NCI-H1048 (cell line): ENCODE measurements at places on chromosomes 3 and 15.

DNA sequence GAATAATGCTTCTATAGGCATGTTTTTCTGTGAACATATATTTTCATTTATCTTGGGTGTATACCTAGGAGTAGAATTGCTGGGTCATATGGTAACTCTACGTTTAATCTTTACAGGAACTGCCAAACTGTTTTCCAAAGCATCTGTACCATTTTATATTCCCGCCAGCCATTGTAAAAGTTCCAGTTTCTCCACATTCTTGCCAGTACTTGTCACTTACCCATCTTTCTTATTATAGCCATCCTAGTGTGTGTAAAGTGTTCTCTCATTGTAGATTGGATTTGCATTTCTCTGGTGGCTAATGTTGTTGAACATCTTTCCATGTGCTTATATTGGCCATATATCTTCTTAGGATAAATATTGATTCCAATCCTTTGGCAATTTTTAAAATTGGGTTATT lies 31.2 kb upstream of the CFAP20DC start:
- DNase-seq, result no peak

DNA sequence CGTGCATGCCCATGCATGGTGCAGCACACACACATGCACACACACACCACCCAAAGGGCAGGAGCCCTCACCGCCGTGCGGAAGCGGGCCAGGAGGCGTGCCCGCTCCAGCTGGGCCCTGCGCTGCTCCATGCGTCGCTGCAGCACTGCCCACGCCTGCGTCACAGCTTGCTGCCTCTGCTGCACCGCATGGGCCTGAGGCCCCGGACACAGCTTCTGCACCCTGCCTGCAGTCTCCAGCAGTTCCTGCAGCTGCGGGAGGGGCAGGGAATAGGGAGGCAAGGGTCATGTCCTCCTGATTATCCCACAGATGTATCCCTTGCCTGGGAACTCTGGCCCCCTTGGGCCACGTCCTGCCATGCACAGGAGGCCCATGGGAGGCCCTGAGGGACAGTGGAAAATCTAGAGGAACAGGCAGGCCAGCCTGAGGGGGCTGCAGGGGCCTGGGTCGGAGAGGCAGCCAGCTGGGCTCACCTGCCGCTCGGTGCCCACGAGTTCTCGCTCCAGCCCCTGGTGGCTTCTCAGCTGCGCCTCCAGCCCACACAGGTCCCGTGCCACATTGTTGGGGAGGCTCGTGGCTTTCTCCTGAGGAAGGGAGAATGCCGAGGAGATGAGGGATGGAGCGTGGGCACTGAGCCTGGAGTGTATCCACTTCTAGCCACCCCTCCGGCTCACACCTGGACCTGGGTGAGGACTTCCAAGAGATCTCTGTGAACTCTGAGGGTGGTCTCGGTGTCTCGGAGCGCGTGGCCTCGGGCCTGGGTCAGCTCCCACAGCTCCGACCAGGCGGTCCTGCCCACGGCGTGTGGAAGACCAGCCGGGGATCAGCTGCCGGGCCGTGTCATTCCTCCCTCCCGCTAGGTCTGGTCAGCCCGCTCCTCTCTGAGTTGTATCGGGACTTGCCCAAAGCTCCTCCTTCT lies 23.8 kb downstream of the SPTBN5 start:
- DNase-seq, result no peak

GRCh38 chr15:38720893-38721567 lies 156.4 kb upstream of the RASGRP1 start:
- DNase-seq, result no peak

- no peak for DNase-seq
Measured at GRCh38 chr15:65105038-65105437, 10.0 kb downstream of the UBAP1L start.

DNA sequence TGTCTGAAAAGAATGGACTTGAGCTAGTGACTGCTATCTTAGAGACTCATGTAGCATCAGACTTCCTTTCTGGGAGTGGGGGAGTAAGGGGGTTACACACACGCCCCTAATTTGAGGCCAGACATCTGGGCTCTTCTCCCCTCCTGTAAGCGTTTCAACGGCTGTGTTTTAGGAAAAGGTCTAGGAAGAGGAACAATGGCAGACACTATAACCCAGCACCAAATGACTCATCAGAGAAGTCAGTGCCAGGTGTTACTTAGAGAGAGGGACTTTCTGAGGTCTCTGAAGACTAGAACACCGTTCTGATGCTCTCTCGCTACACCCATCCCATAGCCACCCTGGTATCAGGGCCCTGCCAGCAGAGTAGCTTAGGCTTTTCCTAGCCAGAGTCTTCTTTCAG lies 65.5 kb downstream of the SSUH2 start:
- no peak for DNase-seq

- DNase-seq, result no peak
Measured at GRCh38 chr3:160115387-160115786, 109.8 kb upstream of the C3orf80 start.

DNA sequence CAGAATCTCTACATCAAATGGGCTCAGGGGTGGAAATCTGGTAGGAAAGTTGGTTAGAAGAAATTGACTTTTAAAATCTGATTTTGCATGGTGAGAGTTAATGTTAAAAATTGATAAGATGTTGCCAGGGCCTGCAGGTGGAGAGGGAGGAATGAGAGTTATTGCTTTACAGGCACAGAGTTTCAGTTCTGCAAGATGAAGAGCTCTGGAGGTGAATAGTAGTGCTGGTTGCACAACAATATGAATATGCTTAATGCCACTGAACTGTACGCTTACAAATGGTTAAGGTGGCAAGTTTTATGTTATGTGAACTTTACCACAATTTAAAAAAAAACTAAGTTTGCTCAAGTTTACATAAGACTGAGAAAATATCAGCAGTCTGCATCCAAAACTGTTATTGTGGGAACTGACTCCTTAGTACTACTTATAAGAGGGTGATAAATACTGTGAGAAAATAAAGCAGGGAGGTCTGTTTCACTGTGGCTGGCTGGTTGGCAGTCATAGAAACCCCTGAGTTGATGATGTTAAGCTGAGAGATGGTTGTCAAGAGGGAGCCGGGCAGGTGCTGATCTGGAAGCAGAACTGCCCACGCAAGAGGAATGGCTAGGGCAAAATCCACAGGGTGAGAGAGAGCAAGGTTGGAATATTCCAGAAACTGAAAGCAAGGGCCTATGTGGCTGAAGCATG lies 144.9 kb downstream of the EDEM1 start:
- DNase-seq, result no peak

GRCh38 chr3:71001303-71001830 lies 582.2 kb downstream of the FOXP1 start:
- DNase-seq, result no peak

DNA sequence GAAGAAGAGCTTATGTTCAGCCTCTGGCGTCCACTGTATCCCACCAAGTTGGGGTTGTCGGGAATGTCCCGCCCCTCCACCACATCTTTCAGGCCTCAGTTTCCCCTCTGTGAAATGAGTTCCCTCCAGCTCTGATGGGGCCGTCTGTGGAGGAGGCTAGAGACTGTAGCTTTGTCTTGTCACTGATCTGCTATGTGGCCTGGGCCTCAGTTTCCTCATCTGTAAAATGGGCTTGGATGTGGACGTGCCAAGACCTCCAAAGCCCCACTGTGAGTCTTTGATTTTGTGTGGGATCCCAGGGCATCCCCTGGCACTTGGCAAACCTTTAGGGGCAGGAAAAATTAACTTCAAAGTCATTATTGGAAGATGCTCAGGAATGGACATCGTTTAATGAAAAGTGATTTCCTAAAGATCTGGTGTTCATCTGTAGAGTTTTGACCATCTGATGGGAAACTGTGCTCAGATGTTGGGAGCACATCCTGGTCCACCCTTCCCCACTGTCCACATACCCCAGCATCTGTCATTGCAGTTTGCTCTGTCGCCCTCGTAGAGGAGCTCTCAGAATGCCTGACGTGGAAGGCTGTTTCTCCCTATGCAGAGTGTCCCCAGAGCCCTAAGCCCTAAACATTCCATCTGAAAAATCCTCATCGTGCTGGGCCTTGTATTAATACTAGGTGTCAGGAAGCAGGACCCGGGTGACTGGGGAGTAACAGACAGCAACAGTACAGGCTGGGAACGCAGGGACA lies 28.5 kb downstream of the SLC6A6 start:
- no peak for DNase-seq

GRCh38 chr15:64948916-64949315 lies 37.2 kb downstream of the ANKDD1A start:
- DNase-seq, result no peak

- no peak for DNase-seq
Measured at GRCh38 chr15:46918462-46919140, 798.7 kb upstream of the SEMA6D start.

GRCh38 chr3:12966847-12967605 lies 106.2 kb downstream of the IQSEC1 start:
- no peak for DNase-seq

GRCh38 chr3:110383356-110383755 lies 688.3 kb upstream of the NECTIN3 start:
- no peak for DNase-seq

DNA sequence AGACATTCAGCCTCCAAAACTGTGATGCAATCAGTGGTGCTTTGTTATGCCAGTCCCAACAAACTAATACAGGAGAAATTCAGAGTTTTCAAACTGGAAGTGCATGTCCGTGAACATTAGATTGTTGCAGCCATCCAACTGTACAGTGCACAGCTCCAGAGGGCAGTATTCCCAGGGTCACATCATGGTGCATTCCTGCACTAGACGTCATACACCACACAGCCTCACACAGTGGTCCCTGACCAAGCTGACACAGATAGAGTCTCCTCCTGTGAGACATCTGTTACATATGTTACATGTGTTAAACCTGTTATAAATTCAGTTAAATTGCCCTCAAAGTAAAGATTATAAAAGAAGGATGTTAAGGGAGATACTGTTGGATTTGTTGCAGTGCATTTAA lies 209.0 kb downstream of the LRRN1 start:
- no peak for DNase-seq

DNA sequence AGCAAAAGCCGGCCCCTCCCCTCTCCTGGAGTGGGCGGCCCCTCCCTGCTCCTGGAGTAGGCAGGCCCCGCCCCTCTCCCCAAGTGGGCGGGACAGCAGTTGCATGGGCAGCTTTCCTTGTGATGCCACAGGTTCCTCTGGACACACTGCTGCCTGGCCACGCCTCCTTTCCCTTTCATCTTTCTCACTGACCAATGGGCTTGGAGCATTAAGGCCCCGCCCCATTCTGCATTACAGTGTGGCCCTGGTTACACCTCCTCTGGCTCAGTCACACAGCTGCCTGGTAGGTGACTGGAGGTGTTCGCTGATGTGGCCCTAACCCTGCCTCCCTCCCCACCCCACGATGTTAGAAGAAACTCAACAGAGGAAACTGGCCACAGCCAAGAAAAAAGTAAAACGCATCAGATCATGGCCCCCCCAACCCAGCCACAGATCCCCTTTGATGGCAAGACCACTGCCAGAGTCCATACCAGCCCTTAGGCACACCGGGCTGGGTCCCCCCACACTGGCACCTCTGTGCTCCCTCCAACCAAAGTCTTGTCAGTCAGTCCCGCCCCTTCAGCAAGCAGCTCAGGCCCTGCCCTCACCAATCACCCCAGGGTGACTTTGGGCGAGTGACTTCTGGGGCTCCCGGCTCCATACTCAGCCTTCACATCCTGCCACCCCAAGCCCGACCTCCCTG lies 84.3 kb downstream of the ADAMTS7 start:
- DNase-seq, result peak; percentile 73

GRCh38 chr3:186966406-186966805 lies 36.1 kb downstream of the ST6GAL1 start:
- DNase-seq, result no peak

GRCh38 chr3:45026038-45026437 lies at the start of gene CLEC3B:
Gene CLEC3B (plus strand): TSS chr3:45026303. CDS start chr3:45026363, 60 bp downstream.
- DNase-seq, result no peak

DNA sequence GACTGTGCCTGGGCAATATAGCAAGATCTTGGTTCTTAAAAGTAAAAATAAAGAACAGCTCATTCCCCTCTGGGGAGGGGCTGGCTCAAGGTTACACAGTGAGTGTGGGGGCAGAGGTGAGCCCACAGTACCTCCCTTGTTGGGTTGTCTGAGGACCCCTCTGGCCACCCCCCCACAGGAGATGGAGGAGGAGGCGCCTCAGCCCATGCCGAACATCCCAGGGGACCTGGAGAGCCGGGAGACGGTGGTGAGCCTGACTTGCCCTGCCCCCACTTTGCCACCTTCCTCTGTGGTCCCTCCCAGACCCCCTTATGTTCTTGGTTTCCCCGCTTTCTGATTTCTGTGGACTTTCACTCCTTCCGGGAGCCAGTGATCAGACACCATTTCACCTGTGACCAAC lies 28.7 kb downstream of the NGRN start:
- DNase-seq, result no peak

- DNase-seq, result no peak
Measured at GRCh38 chr15:69663982-69664381, 211.4 kb downstream of the RPLP1 start.

DNA sequence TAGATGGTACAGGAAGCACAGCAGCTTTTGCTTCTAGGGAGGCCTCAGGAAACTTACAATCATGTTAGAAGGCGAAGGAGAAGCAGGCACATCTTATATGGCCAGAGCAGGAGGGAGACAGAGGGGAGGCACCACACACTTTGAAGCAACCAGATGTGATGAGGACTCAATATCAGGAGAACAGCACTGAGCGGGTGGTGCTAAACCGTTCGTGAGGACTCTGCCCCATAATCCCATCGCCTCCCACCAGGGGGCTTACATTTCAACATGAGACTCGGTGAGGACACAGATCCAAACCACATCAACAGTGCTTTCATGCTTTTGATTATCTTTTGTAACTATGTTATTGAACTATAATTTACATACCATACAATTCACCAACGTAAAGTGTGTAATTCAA lies 7.6 kb upstream of the TMEM44 start:
- DNase-seq, result no peak
